Type B pancreatic cell (in vitro differentiated cells): ENCODE measurements at places on chromosomes 6 and 20. TPM values are rescaled to one million over a fixed set of nuclear protein-coding genes. Genes with fewer than 3 reads are reported as not detected.

FAM209A gene
- total RNA-seq, result 0.46 and 0.52 TPM in 2 replicates

ADGRF5 gene
- 0.58 and 1.2 TPM in 2 replicates for total RNA-seq

- DNase-seq, result no peak
- no peak overlapping the region for H3K4me3 ChIP-seq
- no peaks in the 10 kb centered on the region for H3K27me3 ChIP-seq
These were observed 33.1 kb downstream of the RAB44 start for GRCh38 chr6:36730424-36731380.

GRCh38 chr6:125182237-125183008 lies 28.9 kb downstream of the TPD52L1 start:
- H3K27ac ChIP-seq, result no peak overlapping the region
- peaks cover 4% of the 10 kb centered on the region for H3K36me3 ChIP-seq
- H3K27me3 ChIP-seq, result no peaks in the 10 kb centered on the region
- H3K4me3 ChIP-seq, result no peak overlapping the region
- H3K4me1 ChIP-seq, result peaks cover 15% of the 10 kb centered on the region

GRCh38 chr6:43913375-43914271 lies 143.6 kb downstream of the VEGFA start:
- no peak overlapping the region for H3K4me3 ChIP-seq
- H3K4me1 ChIP-seq, result peaks cover 24% of the 10 kb centered on the region

- H3K4me1 ChIP-seq, result no peaks in the 10 kb centered on the region
- no peaks in the 10 kb centered on the region for H3K36me3 ChIP-seq
- no peaks in the 10 kb centered on the region for H3K27me3 ChIP-seq
- DNase-seq, result peak; percentile 96
- no peak within 1 kb of the TSS for H3K27ac ChIP-seq
- no peak within 1 kb of the TSS for H3K4me3 ChIP-seq
These were observed at the start of gene TPX2 for GRCh38 chr20:31738729-31739549. Gene TPX2, plus strand, starts transcription at chr20:31739290. Its CDS starts 18,187 bp downstream, at chr20:31757477.

- H3K4me1 ChIP-seq, result peaks cover 26% of the 10 kb centered on the region
- no peak for DNase-seq
- H3K27me3 ChIP-seq, result peaks cover 15% of the 10 kb centered on the region
- H3K27ac ChIP-seq, result no peak overlapping the region
- peak overlapping the region; percentile 95 for H3K4me3 ChIP-seq
These were observed 1.6 kb downstream of the CYP39A1 start for GRCh38 chr6:46651006-46651405.

- peaks cover 3% of the 10 kb centered on the region for H3K36me3 ChIP-seq
- DNase-seq, result no peak
- no peak overlapping the region for H3K4me3 ChIP-seq
- no peak overlapping the region for H3K27ac ChIP-seq
- H3K27me3 ChIP-seq, result no peaks in the 10 kb centered on the region
- H3K4me1 ChIP-seq, result peaks cover 6% of the 10 kb centered on the region
These were observed 7.5 kb upstream of the RREB1 start for GRCh38 chr6:7100072-7100752.
